DMS 273 treated with DMSO at 0.1 percent for 48 hours (cell line): ENCODE measurements at places on chromosomes 4 and X.

DNA sequence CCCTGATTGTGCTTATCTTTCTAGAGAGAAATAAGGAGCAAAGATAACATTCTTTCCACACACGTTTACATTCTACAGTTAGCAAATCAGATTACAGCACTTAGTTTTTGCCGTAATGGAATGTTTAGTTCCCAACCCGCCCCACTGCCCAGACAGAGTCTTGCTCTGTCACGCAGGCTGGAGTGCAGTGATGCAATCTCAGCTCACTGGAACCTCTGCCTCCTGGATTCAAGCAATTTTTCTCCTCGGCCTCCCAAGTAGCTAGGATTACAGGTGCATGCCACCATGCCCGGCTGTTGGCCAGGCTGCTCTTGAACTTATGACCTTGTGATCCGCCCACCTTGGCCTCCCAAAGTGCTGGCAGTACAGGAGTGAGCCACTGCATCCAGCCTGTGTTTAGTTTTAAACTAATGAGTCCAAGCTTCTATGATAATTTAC is 8.4 kb upstream of the PRPS1 start:
- no peak for DNase-seq

- DNase-seq: no peak
Observed at GRCh38 chr4:153806073-153806472, 17.2 kb upstream of the SFRP2 start.

DNA sequence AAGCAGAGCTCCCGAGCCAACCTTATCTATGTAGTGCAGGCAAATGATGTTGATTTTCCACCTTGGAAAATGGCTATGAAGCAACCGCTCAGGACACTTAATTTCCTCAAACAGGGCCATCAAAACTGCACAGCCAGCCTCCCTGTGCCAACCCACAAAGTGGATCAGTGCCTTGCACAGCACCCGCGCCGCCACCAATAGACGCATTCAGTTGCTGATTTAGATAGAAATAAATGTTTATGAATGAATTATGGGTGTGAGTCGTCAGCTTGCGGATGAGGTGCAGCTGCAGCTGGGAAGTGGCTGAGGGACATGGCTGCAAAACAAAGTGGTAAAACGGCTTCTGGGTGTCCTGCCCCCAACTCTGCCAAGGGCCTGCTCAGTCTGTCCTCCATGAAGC is 47.0 kb downstream of the SOD3 start:
- no peak for DNase-seq

- DNase-seq: no peak
Observed at GRCh38 chr4:28879178-28879577, 1841.0 kb upstream of the PCDH7 start.

DNA sequence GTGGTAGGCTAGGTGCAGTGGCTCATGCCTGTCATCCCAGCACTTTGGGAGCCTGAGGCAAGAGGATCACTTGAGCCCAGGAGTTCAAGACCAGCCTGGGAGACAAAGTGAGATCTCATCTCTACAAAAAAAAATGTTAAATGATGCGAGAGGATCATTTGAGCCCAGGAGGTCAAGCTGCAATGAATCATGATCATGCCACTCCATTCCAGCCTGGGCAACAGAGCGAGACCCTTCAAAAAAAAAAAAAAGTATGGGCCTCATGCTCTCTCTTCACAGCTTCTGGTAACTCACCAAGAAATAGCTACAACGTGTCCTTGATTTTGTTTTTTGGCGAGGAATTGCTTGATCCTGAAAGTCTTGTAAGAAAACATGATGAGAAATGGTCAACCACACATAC is 1.3 kb downstream of the ACE2 start:
- no peak for DNase-seq

DNA sequence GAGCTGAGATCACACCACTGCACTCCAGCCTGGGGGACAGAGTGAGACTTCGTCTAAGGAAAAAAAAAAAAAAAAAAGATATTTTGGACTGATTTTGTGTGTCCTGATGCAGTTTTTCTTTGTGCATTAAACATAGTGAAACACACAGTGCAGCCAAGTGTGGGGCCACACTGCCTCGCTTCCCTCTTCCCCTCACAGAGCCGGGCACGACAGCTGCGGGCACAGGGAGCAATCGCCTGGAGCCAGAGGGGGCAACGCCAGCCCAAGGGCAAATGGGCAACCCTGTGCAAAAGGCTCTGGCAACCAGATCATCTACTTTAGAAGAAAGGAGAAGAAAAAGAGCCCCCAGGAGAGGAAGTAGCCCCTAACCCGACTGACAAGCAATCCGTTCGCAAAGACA is 13.5 kb upstream of the CCNQ start:
- no peak for DNase-seq

GRCh38 chr4:148747721-148748268 is 305.6 kb upstream of the NR3C2 start:
- no peak for DNase-seq

- no peak for DNase-seq
Observed at GRCh38 chr4:76515975-76516843, 81.2 kb downstream of the SHROOM3 start.

DNA sequence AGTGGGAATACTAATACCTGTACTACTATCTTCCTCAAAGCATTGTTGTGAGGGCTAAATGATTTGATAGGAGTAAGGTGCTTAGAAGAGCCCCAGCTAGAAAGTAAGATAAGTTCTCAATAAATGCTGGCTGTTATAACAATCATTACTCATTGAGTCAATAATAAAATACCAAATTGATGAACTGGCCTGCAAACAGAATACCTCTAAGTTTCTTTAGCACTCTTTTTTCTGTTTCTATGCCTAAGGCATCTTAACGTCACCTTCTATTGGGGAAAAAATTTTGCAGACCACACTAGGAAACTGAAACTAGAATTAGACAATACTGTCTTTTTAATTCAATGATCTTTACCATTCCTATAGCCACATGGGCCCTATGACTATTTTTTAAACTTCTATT is 1.2 kb downstream of the CLTRN start:
- no peak for DNase-seq

GRCh38 chrX:74458736-74459135 is 37.4 kb downstream of the SLC16A2 start:
- no peak for DNase-seq

GRCh38 chrX:110373310-110373709 is 14.7 kb downstream of the RTL9 start:
- DNase-seq: no peak

DNA sequence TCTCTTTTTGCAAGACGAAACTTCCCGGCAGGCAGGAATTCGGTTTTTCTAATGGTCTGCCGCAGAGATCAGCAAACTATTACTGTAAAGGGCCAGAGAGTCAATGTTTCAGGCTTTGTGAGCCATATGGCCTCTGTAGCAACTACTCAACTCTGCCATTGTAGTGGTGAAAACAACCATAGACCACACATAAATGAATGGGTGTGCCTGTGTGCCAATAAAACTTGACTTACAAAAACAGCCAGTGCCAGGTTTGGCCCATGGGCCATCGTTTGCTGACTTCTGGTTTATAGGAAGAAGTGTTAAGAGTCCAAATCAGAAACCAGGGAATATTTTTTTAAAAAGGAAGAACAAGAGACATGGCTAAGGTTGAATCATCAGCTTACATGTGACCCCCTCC is 163.0 kb downstream of the SH3KBP1 start:
- DNase-seq: no peak

- DNase-seq: no peak
Observed at GRCh38 chr4:52641854-52642563, 17.1 kb downstream of the USP46 start.

GRCh38 chrX:132883358-132883915 is 75.0 kb downstream of the HS6ST2 start:
- no peak for DNase-seq

DNA sequence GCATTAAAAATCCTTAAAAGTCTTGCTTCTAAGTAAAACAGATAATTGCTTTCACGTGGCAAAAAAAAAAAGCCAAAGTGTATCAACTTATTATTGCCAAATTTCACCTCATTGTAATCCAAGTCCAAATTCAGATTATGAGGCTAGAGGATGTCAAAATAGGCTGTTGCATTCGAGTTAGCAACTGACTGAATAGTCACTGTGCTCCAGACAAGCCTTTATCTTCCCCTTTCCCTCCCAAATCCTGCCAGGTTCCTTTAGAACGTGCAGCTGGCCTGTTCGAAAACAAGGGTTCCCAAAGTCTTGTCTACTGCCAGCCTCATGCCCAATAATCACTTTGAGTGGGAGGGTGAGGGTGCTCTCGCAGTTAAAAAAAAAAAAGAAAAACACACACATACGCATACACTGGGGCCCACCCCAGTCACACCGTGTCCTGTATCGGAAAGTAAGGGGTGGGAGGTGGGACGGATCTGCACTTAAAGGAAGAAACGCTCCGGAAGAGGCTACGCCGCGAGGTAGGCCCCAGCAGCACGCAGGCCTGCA is 603 bp downstream of the MAD2L1 start:
- DNase-seq: no peak

DNA sequence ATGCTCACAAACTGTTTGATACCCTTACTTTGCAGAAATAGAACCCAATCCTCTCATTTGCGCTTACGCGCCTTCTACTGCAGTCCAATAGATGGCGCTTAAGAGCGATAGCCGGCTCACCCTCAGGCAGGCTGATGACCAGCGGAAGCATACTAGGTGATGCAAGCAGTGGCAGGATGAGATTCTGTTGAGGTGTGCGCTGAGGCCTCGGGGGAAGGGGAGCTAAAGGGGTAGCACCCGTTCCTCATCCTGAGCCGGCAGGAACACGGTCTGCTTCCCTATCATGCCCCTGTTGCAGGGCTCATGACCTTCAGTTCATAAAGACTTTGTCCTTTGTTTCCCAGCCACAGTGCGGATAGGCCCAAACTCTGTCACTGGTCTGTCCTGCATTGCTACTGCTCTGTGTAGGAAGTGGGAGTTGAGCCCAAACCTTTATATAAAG is 628.9 kb downstream of the TLL1 start:
- no peak for DNase-seq

DNA sequence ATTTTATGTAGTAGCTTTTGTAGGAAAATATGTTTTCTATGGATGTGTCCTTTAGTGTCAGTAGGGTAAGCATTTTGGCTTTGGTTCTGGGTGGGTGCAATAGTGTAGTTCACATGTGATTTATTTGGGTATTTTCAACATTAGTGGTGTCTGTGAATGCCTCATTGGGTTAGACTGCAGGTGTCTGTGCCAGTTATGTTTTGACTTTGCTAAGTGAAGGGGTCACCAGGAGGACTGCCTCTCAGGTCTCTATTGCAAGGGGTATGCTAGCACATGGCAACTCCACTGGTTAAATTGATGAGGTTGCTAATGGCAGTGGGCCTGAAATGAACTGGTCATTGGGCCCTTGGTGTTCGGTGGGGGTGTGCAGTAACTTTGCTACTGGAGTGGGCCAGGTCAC is 467.1 kb downstream of the NAF1 start:
- no peak for DNase-seq

- DNase-seq: no peak
Observed at GRCh38 chrX:53188763-53189162, 36.2 kb downstream of the KDM5C start.

DNA sequence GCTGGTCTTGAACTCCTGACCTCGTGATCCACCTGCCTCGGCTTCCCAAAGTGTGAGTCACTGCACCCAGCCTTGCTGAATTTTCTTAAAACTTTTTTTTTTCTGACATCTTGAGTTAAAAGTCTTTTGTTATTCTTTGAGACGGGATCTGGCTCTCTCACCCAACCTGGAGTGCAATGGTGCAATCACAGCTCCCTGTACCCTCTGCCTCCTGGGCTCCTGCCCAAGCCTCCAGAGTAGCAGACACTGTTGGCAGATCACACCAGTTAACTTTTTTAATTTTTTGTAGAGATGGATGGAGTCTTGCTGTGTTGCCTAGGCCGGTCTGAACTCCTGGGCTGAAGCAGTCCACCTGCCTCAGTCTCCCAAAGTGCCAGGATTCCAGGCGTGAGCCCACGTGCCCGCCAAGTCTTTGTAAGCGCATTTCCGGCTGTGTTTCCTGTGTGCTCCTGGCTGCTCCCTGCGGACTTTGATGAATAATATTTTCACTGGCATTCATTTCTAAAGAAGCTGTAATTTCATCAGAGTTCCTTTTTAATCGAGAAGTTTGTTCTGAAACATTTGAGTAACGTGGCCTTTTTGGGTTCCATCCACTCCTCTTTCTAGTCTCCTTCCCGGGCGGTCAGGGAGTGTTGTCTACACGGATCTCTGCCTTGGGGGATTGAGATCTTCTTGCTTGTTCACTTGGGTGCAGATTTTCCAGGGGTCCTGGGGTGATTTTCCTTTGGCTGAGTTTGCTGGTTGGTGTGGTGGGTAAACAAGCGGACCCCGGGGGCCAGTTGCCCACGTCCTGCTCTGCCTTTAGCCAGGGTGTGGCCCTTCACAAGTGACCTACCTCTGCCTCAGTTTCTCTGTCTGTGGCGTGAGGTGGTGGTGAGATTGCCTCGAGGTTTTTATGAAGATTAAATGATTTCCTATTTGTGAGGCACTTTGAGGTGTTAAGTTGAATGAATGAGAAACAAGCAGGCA is 44.4 kb downstream of the PCGF3 start:
- DNase-seq: no peak

GRCh38 chr4:41750626-41751448 is 2.3 kb upstream of the PHOX2B start:
- DNase-seq: no peak

DNA sequence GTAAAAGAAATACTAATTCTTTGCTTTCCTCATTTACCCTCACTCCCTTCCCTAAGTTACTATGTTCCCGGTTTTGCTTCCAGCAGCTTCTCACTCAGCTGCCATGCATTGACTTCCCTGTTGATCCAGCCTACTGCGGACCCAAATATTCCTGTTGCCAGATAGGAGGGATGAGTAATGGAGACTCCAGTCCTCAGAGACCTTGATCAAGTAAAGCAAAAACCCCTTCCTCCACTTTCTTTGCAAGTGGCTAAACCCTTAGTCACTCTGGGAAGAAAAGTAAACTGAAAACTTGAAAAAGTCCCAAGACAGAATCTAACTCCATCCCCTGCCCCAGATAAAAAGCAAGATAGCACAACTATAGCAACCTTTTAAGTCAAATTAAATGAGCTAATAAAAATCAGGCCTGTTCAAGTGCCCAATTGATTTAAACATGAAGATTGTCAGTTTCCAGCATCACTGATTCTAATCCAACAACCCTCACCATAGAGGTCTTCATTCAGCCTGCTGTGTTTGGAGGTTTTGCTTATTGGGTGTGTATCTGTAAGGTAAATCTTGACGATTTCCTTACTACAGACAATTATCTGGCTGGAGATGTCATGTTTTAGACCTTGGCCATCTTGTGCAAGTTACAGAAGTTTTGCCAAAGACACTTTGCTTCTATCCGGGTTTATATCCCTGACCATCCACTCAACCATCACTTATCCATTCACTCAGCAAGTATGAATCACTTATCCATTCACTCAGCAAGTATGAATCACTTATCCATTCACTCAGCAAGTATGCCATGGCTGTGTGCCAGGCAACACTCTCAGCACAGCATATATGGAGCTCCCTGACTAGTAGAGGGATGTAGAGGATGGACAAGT is 17.6 kb downstream of the FGFBP1 start:
- no peak for DNase-seq
